Stimulated activated CD4-positive, alpha-beta T cell treated with anti-CD3 and anti-CD28 coated beads, Interleukin-1b, Interleukin-23, amount 100 ng/mL, for 48 hours (primary cell): ENCODE measurements at places on chromosomes 16 and 17.

DNA sequence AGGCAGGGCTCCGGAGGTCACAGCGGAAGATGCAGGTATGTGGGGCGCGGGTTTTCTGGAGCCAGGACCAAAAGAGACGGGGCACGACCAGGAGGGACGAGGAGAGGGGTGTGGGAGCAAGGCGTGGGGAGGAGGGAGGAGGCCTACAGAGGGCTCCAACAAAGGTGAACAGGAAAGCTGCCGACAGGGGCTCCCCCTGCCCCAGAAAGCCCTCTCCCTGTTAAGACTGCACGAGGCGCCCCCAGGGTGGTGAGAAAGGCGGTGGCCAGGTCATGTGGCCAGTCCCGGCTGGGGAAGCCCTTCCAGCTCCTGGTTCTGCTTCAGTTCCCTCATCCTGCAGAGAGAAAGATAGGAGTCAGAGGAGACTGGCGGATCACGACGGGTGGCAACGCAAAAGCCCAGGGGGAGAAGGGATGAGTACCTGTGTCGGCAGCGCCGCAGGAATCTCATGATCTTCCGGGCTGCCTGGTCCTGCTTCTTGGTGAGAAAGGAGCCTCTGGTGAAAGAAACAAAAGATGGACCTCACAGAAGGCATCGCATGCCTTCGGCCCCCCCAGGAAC, 949 bp upstream of the SPAG7 start:
- DNase-seq, result peak; percentile 46

DNA sequence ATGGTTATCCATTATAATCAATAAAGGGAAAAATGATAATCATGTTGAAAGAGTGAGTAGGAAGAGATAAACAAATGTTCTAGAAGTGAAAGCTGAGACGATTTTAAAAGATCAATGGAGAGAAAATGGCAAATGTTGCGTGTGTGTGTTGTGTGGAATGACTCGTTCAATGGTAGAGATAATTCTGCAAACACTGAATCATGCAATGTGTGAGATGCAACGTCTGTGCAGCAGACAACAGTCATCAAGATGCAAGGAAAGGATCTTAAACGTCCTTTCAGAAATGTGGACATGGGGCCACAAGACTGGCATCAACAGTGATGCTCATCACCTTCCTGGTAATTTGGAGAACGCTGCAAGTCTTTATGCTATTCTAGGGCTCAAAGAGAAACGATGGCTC, 124.4 kb downstream of the CDYL2 start:
- DNase-seq, result no peak

DNA sequence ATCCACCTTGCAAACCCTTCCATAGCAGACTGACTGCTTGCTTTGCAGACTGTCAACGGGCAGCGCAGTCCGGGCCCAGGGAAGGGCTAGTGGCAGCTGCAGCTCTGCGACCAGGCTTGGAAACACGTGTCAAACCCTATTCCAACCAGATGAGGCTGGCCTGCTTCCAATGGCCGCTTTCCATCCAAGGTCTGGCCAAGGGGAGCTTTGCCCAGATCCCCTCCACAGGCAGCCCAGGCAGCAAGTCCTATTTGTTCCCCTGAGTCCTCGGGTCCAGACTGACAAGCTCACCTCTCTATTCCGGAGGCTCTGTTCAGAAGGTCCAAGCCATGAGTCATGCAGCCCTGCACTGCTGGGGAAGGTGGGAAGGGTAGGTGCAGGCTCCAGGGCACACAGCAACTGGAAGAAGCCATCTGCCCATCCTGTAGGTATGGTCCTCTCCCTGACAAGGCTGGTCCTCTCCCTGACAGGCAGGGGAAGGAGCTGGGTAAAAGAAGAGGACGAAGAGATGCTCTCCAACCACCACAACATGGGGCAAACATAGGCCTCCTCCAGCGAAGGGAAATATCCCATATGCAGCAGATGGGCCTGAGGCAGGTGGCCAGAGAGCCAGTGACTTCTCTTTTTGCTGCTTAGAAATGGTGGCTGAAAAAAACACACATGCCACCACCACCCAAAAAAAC, 22.6 kb upstream of the AXIN2 start:
- no peak for DNase-seq

DNA sequence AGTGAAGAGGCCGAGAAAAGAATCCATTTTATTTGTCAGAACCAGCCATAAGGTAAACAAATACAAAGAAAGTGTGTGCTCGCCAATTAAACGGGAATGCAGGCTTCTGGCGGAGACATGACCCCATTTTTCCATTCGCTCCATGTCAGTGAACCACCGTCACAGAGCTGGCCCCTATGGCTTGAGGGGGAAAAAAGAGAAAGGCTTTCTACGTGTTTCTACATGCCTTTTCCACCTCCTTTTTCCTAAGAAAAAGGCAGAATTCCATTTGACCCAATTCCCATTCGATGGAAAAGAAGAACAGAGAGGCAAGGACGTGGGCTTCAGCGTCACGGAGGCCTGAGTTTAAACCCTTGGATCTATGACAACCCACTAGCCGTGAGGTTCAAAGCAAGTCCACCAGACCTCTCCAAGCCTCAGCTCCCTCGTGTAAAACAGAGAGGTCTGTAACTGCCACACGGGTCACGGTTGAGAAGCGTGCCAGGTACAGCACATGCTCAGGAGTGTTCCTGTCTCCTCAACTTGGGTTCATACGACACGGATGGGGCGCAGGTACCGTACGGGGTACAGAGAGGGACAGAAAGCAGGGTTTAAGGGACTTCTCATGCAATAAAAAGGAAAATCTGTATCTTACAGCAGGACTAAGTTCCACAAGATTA, 91.9 kb downstream of the NXN start:
- no peak for DNase-seq

DNA sequence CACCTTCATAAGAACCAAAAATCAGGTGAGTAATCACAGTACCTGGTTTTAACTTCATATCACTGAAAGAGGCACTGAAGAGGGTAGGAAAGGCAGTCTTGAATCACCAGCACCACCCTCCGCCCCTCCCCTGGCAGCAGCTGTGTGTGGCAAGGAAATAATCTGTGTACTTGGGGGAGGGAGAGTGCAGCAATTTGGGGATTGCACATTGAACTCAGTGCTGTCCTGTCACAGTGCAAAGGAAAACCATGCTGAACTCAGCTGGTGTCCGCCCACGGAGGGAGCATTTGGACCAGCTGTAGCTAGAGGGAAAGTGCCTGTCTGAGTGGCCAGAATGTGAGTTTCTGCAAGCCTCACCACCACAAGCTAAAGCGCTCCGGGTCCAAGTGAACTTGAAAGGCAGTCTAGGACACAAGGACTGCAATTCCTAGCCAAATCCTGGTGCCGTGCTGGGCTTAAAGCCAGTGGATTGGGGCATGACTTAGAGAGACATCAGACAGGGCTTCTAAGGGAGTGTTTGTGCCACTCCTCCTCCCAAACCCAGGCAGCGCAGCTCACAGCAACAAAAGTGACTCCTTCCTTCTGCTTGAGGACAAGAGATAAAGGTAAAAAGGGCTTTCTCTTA, 39.7 kb upstream of the ALDH3A1 start:
- DNase-seq, result peak; percentile 27

DNA sequence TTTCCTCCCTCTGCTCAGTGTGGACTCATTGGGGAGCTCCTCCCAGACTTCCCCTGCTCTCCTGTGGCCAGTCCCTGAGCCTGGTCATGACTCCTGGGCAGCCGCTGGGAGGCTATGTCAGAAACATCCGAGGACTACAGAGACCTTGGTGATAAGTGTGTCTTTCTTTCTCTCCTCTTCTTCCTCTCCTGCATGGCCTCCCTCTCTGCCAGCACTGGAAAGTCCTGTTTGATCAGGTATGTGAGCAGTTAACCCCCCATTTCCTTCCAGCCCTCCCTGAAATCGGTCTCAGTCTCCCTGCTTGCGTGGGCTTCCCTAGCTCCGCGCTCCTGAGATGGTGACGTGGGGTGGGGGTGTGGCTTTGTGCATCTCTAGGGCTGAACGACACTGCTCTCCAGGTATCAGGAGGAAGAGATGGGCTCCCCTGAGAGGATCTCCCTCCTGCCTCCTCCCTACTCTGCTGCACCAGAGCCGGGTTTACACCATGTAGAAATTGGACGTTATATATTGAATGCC, 2.1 kb downstream of the RHBDL3 start:
- no peak for DNase-seq

DNA sequence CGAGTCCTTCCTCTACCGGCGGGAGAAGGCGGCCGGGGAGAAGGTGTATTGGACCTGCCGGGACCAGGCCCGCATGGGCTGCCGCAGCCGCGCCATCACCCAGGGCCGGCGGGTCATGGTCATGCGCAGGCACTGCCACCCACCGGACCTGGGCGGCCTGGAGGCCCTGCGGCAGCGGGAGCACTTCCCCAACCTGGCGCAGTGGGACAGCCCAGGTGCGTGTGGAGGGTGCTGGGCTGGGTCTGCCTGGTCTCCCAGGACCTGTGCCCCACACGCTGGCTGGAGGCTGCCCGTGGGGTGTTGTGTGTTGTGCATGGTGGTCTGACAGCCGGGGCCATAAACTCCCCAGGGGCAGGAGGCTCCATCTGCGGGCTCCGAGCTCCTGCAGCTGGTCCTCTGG, 25.4 kb downstream of the FLYWCH1 start:
- no peak for DNase-seq

DNA sequence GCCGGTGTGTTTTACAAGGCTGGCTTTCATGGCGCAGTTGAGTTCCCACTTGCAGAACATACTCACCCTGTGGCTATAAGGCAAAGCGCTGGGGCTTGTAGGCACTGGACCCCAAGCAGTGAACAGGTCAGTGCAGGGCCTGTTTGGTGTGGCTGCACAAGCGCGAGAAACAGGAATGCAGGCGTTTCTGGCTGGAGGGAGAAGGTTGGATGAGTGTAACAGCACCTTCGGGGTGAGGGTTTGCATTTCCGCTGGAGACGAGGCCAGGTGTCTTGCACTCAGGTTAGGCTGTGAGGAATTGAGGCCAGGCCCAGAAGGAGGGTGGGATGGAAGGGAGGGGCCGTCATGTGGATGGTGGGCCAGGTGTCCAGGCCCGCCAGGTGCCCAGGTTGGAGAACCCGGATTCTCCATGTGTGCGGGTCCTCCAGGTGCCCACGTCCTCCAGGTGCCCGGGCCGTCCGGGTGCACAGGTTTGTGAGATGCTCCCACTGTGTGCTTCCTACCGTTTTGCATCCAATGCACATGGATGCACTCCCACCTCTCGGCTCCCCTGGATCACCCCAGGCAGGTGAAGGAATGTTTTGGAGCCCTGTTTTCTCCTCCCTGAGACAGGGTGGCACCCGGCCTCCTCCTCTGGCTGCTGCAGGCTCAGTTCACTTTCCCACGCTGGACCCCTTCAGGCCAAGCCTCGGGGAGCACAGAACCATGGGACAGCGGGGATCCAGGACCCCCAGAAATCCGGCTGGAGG, 46.0 kb downstream of the SLC7A5 start:
- DNase-seq, result no peak
